ENCODE measurements at places on chromosomes 2 and 18.

GRCh38 chr2:121002597-121002996 is 266.9 kb downstream of the GLI2 start:
- DNase-seq = no peak

GRCh38 chr18:2792395-2792794 is 54.4 kb upstream of the EMILIN2 start:
- DNase-seq = no peak

DNA sequence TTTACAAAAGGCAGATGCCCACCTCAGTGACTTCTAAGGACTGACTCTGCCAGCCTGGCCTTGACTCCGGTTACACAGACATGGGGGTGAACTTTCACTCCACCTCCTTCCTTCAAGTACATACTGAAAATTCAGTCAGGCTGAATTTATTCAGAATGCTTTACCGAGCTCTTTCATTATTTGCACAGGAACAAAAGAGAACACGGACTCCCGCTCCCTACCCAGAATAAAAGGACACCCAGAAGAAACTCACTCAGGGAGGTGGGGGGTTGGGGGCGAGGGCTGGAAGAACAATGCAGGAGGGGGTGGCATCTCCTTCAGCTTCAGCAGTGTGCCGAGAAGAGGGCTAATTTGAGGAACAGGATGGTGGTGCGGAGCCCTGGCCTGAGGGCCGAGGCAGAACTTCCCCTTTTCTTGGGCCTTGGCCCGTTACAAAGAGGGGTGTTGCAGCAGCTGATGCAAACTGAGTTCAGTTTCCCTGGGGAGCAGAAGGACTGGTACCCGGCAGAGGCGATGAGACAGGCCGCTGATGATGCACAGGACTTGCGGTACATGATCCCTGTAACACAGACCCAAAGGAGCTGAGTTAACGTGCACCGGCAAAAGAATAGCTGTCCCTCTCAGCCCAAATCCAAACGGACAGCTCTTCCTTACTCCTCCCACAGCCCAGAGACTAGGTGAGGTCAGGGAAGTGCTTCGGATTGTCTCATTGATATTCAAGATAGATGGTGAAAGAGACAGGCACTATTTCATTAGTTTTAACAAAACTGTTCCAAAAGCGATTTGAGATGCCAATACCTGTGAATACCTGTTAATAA is 24.1 kb downstream of the LYPD1 start:
- no peak for DNase-seq

DNA sequence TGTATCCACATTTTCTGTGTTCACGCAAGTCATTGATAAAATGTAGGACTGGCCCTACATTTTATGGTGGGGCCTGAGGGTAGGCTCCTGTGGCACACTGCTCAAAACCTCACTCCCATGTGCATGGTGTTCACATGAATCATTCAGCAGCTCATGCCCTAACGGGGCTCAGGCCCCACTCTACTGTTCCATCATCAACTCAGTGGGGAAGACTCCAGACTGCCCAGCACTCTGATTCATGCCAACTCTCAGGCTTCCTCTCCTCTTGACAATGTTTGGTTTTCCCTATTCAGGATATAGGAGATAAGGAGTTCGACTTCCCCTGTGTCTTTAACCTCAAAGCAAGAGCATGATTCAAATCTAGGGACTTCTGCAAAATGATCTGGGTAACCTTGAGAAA is 92.0 kb upstream of the BOD1L2 start:
- DNase-seq = no peak

All from stimulated activated CD4-positive, alpha-beta T cell treated with anti-CD3 and anti-CD28 coated beads, Interleukin-15, amount 100 ng/mL, for 1 hour (primary cell).